G401 (cell line): ENCODE measurements at places on chromosomes 4 and X. TPM values are rescaled to one million over a fixed set of nuclear protein-coding genes. Genes with fewer than 3 reads are reported as not detected.

Gene MAMLD1
- not detected in 2 replicates for total RNA-seq

Gene SHOX
- not detected in 2 replicates for total RNA-seq

Gene PLP1
- total RNA-seq, result not detected in 2 replicates

Gene ATP8A1
- 2.1 and 9.2 TPM in 2 replicates for total RNA-seq

Gene ANXA10
- not detected in 2 replicates for total RNA-seq

Gene ZFX
- 10.8 and 14.2 TPM in 2 replicates for total RNA-seq

Gene NKX6-1
- total RNA-seq, result not detected in 2 replicates

Gene PALLD
- total RNA-seq, result 0.51 TPM in 1 of 2 replicates, not detected in the other

Gene HSD17B13
- total RNA-seq, result not detected in 2 replicates

Gene NOCT
- total RNA-seq, result 24.3 and 29.2 TPM in 2 replicates
